RPMI8226 (cell line): ENCODE measurements at places on chromosomes 11 and 22.
A peak's percentile ranks its signal among the peaks of the same experiment; 100 is the strongest.

GRCh38 chr22:39443398-39443797 is 13.4 kb upstream of the MGAT3 start:
- DNase-seq, result no peak

- DNase-seq, result no peak
Measured at GRCh38 chr11:35163209-35163608, 24.2 kb downstream of the CD44 start.

DNA sequence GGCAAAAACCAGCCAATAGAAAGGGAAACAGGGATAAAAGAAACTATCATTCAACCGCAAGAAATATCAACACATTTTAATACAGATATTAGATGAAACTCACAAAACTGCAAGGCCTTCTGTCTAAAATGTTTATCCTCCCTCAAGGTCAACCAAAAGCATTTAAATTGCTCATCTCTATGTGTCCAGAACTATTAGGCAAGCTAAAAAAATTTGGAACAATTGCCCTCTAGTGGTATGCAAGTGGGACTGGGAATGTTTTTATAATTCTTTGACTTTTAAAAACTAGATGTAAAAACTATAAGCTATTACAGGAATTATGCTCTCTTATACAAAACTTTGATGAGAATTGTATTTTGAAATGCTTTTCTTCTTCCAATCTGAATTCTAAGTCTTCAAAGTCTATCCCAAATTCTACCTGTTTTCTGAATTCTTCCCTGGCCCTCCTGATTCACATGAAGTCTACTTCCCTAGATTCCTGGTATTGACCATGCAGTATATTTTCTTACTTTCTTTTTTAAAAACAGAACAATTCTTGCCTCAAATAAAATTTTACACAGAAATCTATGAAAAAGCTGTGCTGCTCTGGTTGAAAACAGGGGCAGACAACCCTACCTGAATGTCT is 4.9 kb downstream of the CWC15 start:
- no peak for DNase-seq

- DNase-seq, result peak; percentile 14
Measured at GRCh38 chr11:115919341-115920091, 415.3 kb upstream of the CADM1 start.

DNA sequence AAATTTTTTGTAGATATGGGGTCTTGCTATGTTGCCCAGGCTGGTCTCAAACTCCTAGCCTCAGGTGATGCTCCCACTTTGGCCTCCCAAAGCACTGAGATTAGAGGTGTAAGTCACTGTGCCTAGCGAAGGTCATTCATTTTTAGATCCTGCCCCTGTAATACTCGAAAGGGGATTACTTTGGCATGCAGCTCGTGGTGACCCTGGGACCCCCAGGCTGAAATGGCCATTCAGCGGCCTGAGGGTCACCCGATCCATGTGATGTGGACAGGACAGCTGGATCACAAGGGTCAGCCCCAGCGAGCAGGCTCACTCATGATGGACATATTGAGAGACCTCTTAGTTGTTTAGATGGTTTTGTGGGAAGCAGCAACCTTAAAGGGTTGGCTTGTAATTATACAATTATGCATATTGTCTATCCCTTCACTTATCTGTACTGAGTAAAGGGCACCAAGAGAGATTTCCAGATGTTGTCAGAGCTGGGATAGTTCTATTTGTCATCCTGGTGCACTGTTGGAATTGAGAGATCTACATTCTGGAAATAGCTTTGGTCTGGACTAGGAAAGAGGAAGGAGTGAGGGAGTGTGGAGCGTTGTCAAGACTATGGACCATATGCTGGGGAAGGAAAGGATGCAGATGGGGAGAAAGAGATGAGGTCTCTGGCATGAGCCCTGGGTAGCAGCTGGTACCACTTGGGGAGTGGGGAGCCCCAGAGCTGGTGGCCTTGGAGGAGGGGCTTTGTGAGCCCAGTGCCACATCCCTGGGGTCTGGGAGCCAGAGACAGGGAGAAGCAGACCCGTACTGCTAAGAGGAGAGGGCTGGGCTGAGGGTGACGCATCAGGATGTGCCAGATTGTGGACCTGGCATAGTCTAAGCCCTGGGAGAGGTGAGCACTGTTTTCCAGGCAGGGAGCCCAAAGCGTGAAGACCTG is 15.5 kb downstream of the RHBDD3 start:
- no peak for DNase-seq

DNA sequence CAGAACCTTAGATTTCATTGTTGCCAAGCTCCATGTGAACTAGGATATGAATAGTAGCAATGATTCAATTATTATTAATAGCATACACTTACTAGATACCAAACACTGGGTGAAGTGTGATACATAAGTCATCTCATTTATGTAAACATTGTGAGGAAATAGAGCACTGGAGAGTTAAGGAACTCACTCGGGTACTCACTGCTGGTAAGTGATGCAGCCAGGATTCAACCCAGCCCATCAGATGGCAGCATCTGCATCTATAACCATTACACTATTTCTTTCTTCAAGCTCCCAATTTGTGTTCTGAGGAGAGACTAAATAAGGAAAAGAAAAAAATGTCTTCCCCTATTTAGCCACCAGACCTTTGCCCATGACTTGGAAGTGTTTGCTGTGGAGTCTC is 10.2 kb upstream of the ALG8 start:
- no peak for DNase-seq

DNA sequence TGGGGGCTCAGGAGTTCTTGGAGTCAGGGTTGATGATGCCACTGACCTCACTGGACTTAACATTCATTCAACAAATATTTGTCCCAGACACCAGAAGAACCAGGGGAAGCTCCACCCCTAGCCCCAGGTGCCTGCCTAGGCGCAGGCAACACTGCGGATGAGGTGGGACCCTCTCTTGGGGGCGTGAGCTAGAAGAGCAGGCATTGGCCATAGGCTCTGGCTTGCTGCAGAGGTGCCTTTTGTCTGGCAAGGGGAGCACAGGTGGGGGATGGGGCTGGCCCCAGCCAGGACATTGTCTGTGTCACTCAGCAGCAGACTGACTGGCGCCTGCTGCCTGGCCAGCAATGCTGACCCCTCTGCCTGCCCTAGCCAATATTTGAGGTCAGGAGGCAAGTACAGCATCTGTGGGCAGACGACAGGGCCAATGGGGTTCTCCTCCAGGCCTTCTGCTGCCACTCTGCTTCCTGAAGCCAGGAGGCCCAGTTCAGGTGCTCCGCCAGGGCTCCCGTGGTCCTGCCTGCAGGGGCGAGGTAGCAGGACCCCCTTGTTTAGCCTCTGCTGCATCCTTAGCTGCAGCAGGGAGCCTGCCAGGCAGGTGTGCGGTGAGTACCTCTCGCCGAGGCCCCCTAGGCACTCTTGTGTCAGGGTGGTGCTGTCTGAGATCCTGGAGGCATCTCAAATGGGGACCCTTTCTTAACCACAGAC is 4.0 kb downstream of the LINC01488 start:
- DNase-seq, result no peak

DNA sequence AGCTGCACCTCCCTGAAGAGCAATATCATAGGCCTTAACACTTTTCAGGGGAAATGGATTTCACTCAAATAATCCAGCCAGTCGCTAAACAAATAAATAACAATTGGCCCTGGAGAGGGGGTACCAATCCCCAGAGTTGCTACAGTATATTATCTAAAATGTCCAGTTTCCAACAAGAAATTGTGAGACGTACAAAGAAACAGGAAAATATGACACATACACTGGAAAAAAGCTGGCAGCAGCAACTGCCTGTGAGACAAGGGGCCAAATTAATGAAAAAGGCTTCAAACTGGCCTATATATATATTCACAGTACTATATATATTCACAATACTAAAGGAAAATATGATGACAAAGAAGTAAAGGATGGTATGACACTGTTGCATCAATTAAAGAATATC is 4.0 kb downstream of the NF2 start:
- no peak for DNase-seq

- no peak for DNase-seq
Measured at GRCh38 chr11:122478986-122479385, 176.5 kb upstream of the UBASH3B start.

GRCh38 chr11:119414734-119415133 is 8.2 kb downstream of the THY1 start:
- no peak for DNase-seq

DNA sequence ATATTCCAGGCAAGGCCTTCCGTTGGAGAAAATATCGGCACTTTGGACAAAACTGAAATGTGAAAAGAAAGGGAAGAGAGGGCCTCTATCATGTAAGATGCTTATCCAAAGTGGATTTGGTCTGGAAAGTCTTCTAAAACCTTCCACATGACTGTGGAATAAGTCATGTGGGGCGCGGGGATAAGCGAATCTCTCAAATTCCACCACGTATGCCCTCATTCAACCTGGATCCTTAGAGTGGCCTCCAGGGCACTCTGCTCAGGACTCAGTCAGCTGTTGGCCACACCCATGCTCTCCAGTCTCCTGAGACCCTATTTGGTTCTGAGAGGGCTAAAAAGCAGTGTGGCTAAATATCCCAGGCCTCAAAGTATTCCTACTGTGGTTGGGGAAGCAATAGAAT is 2.0 kb upstream of the TIMP3 start:
- no peak for DNase-seq

GRCh38 chr11:78548911-78549590 is 25.6 kb downstream of the NARS2 start:
- no peak for DNase-seq

- no peak for DNase-seq
Measured at GRCh38 chr11:95035316-95035715, 10.3 kb downstream of the KDM4E start.

GRCh38 chr11:109865548-109866186 is 227.5 kb upstream of the ZC3H12C start:
- no peak for DNase-seq

DNA sequence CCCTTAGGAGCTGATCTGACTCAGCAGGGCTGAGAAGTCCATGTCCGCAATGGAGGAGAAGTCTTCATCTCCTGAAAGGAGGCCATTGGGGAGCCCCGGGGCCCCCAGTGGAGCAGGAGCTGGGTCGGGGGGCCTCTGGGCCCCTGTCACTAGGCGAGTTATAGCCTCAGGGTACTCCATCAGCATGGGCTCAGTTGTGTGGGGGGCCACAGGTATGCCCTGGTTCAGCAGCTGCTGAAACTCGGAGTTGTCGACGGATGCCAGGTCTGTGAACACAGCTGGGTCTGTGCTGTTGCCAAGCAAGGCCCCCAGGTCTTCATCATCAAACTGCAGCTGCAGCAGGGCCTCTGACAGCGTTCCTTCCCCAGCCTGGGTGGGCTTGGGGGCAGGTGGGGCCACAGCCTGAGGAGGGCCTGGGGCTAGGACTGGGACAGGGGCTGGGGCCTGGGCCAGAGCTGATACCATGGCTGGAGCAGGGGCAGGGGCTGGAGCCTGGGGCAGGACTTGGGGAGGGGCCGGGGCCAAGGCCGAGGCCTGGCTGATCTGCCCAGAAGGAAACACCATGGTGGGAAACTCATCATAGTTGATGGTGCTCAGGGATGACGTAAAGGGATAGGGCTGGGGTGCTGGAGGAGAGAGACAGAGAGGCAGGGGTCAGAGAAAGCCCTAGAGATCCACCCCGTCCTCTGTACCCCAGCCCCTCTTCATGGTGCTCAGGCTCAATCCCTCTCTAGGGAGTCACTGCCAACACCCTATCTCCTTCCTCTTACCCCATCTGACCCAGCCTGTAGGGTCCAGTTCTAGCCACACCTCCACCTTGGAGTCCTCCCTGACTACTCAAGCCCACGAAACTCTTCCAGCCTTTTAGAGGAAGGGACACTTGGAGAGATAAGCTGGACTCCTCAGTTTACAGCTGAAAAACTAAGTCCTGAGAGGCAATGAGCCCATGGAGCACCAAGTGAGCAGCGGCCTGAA is 8.1 kb downstream of the RELA start:
- no peak for DNase-seq

- no peak for DNase-seq
Measured at GRCh38 chr22:33389936-33390335, 331.8 kb upstream of the SYN3 start.

GRCh38 chr22:44363013-44363979 is 50.5 kb upstream of the SHISAL1 start:
- DNase-seq, result no peak

- DNase-seq, result no peak
Measured at GRCh38 chr22:36182056-36182455, 19.6 kb downstream of the APOL4 start.

GRCh38 chr11:85531191-85531897 is 95.8 kb downstream of the DLG2 start:
- no peak for DNase-seq

- DNase-seq, result no peak
Measured at GRCh38 chr11:35347173-35347878, 72.0 kb downstream of the SLC1A2 start.

GRCh38 chr11:117459979-117460300 is 132.3 kb downstream of the CEP164 start:
- DNase-seq, result no peak

DNA sequence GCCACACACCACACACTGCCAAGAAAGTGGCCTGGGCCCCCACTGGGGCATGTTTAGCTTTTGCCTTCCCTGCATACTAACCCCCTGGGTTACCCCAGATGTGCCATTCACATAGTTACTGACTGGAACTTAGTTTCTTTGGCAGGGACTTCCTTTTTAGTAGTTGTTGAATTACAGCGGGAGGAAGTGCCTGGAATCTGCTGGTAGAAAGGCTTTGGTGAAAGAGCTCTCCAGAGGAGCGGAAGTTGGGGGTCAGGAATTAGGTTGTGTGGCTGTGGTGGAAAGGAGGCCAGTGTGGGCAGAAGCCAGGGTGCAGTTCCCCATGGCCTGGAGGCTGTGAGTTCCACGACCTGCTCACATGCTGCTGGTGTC is 69.0 kb downstream of the MED15 start:
- DNase-seq, result no peak

- DNase-seq, result no peak
Measured at GRCh38 chr11:116885951-116886655, 48.7 kb upstream of the APOA1 start.

DNA sequence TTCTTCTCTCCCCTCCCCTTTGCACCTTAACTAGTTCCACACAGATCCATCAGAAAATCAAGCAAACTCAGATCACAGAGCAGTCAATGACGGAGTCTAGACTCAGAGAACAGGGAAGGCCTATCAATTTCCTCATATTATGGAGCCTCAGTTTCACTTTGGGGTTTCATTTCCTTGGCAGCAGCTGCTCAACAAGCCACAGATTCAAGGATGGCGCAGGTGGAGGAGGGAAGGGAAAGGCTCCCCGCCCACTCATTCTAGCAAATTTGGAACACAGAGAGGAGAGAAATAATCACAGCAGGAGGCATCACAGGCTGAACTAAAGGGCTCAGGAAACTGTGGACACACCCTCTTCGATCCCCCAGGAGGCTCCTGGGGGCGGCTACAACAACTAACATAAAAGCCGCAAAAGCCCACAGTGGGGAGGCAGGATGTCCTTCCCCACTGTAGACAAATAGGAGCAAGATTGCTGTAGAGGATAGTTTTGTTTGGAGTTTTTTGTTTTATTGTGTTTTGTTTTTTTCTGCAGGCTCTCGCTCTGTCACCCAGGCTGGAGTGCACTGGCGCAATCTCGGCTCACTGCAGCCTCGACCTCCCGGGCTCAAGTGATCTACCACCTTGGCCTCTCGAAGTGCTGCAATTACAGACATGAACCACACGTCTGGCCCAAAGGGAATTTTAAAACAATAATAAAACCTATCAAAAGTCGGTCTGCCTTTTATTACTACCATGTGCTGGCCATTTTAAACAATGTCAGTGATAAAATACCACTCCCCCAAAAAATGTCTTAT is 3.4 kb downstream of the PLAAT3 start:
- DNase-seq, result no peak
